ENCODE measurements at places on chromosomes 12 and 14.

- DNase-seq, result no peak
Observed at GRCh38 chr12:51450806-51451205, 26.2 kb downstream of the SLC4A8 start.

GRCh38 chr12:104827587-104827986 lies 130.5 kb downstream of the SLC41A2 start:
- DNase-seq, result no peak

GRCh38 chr12:27367078-27367477 lies 34.4 kb downstream of the BMAL2 start:
- no peak for DNase-seq

- no peak for DNase-seq
Observed at GRCh38 chr12:52921488-52922165, 16.8 kb upstream of the KRT8 start.

GRCh38 chr12:16307856-16308475 lies 30.5 kb upstream of the SLC15A5 start:
- no peak for DNase-seq

DNA sequence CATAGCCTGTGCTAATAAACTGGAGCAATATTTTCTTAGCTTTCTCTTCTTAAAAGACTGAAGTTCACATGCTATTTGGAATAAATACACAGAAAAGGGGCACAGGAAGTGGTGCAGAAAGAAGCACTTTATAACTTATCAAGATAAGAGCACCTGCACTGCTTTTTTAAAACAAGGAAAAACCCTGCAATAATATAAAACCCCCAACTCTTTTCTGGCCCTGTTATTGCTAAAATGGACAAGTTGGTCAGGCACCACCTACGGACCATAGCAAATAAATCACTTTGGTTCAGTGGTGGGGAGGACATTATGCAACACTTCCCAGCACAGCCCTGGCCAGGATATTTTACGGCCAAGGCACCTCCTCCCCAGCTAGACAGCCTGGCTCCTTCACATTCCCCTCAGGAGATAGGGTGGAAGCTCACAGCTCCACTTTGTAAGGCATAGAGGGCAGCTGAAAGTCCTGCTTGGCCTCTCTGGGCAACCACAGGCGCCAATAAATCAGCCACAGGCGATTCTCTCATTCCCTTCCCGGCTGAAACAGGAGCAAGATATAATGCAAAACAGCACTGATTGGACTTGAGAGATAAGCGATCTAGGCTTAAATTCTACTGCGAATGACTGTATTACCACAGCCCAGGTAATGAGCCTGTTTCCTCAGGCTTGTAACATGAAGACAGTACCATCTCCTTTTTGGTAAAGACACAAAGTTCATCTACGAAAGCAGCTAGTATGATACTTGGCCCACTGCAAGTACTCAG lies 2.0 kb downstream of the ZBTB25 start:
- no peak for DNase-seq

- DNase-seq, result no peak
Observed at GRCh38 chr12:71942703-71943102, 4.1 kb downstream of the TPH2 start.

GRCh38 chr12:104958805-104959334 lies 780 bp upstream of the SLC41A2 start:
- no peak for DNase-seq

GRCh38 chr12:65501093-65501621 lies 222.7 kb downstream of the MSRB3 start:
- DNase-seq, result no peak

- no peak for DNase-seq
Observed at GRCh38 chr12:47189728-47190127, 110.0 kb upstream of the AMIGO2 start.

DNA sequence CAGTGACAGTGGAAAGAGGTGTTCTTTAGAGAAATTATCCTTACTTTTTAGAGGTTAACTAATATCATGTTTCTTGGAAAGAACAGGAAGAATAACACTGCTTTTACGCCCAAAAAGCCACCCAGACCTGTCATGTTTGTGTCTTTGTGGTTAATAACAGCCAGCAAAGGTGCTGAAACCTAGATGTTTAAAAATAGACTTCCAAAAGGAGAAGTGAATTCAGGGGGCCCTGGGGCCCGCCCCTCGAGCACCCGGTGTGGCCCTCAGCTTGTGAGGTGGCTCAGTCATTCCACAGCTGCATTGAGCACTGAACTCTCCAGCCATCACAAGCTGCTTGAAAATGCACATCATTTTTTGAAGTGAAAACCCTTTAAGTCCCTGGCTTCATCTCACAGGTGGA lies 20.8 kb upstream of the AMN start:
- DNase-seq, result no peak

DNA sequence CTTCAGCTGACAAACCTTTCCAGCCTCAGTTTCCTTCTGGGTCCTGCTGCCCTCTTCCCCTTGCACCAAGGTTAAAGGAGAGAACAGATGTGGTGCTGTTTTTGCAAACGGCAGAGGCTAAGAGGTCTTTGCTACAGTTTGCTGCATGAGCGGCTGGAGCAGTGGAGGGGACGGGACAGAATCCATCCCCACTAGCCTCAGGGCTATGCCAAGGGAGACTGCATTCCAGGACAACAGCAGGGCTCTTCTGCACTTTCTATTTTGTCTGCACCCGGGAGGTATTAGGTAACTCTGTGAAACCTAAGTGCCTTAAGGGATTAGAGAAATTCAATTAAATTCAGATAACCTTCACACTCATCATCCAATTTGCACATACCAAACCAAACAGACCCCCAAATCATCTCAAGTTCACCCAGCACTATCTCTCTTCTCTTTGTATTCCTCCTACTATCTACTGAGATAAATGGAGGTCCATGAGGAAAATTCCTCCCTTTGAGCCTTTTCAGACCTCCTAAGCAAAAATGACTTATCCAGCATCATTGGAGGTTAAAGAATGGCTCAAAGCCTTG lies 103.8 kb upstream of the VRK1 start:
- DNase-seq, result no peak
